Activated CD8-positive, alpha-beta T cell treated with anti-CD3 and anti-CD28 coated beads for 36 hours (primary cell): ENCODE measurements at places on chromosomes 6 and 20. TPM values are rescaled to one million over a fixed set of nuclear protein-coding genes. Genes with fewer than 3 reads are reported as not detected.
A peak's percentile ranks its signal among the peaks of the same experiment; 100 is the strongest.

- H3K27ac ChIP-seq: no peak overlapping the region
- H3K4me1 ChIP-seq: peaks cover 2% of the 10 kb centered on the region
- H3K27me3 ChIP-seq: peaks cover 47% of the 10 kb centered on the region
- peak; percentile 7 for DNase-seq
- peak overlapping the region; percentile 43 for H3K4me3 ChIP-seq
Observed at GRCh38 chr6:106973836-106974335, 643 bp downstream of the CD24 start.

DNA sequence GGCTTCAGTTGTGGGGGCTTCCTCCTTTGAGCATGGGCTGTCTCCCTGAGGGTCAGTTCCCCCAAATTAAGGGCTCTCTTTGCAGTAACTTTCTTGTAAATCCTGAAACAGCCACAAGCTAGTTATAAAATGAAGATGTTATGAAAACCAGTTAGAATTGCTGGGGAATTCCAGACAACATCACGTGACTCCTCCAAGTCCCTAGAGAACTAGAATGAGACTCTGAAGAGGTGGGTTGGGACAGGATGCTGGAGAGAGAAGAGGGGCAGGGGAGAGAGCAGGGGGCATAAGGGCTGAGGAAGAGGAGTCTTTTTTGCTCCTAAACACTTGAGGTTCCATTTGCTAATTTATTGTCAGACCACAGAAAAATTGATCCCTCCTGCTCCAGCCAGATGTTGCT, 380.3 kb downstream of the DHX35 start:
- H3K27ac ChIP-seq: no peak overlapping the region
- no peaks in the 10 kb centered on the region for H3K36me3 ChIP-seq
- H3K4me3 ChIP-seq: no peak overlapping the region
- H3K4me1 ChIP-seq: no peaks in the 10 kb centered on the region

BEND6 gene
- not detected for total RNA-seq

GRCh38 chr20:1856424-1856823, 38.8 kb upstream of the SIRPA start:
- no peak overlapping the region for H3K4me3 ChIP-seq
- H3K36me3 ChIP-seq: no peaks in the 10 kb centered on the region
- no peaks in the 10 kb centered on the region for H3K4me1 ChIP-seq
- H3K27me3 ChIP-seq: peaks cover 4% of the 10 kb centered on the region

- H3K27ac ChIP-seq: no peak overlapping the region
- peaks cover 13% of the 10 kb centered on the region for H3K27me3 ChIP-seq
- peaks cover 5% of the 10 kb centered on the region for H3K4me1 ChIP-seq
Observed at GRCh38 chr20:995170-995569, 6.9 kb downstream of the RSPO4 start.
